CD4-positive, alpha-beta memory T cell (primary cell): ENCODE measurements at places on chromosomes 13 and 19.
A peak's percentile ranks its signal among the peaks of the same experiment; 100 is the strongest.

DNA sequence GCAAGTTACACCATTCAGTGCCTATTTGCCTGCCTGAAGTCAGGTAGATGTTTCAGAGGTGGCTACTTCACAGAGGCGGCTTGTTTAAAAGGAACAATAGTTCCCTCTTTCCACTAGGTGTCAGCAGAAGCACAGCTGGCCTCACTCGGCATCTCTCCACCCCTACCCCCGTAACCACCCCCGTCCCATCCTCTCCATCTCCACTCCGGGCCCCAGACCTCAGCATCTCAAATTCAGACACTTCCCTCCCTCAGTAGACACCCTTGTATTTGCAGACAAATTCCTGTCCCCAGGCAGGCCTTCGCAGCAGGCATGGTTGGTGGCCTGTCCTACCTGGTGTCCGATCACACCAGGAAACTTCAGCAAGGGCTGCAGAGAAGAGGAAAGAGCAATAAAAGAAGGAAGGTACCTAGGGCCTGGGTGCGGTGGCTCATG lies 9.1 kb upstream of the DPP9 start:
- DNase-seq = peak; percentile 66

GRCh38 chr19:1214299-1214861 lies 8.8 kb downstream of the STK11 start:
- no peak for DNase-seq

- no peak for DNase-seq
These were observed 28.2 kb downstream of the FCGBP start for GRCh38 chr19:39906283-39906682.

GRCh38 chr13:110980921-110981320 lies 66.1 kb upstream of the ANKRD10 start:
- DNase-seq = no peak

- DNase-seq = no peak
These were observed 1373.7 kb downstream of the PCDH9 start for GRCh38 chr13:65856431-65856830.

DNA sequence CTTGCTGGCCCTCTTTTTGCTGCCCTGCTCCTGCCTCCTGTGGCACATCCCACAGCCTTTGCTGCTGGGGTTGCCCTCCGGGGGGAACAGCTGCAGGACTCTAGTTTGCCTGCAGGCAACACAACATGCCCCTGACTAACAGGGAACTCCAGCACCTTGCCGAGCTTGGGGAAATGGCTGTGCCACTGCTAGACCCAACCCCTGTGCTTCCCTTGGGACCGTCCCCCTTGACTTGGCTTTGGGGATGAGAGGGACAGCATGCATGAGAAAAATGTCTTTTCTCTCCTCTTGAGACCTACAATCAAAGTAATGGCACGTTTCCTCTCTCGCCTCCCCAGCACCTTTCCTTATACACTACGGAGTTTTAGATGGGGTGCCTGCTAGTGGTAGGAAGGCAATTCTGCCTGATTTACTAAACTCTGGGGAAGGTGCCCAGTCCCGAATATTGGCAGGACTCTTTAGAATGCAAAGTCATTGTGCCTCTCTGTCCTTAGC lies 12.4 kb upstream of the VWA8 start:
- no peak for DNase-seq

GRCh38 chr19:48627201-48627864 lies 8.0 kb downstream of the SPHK2 start:
- DNase-seq = no peak

DNA sequence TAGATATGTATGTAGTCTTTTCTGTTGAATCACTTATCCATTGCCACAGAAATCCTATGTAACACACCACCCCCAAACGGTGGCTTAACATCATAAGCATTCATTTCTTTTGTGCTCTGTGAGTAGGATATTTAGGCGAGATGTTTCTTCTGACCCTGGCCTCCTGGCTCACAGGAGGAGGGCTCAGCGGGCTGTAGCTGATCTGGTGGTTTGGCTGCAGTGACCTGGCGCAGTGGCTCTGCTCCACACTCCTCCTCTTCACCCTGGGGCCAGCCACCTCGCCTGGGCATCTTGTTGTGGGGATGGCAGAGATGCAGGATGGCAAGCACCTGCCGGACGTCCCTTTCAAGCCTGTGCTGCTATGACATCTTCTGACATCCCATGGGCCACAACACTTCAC lies 147.1 kb upstream of the IRS2 start:
- no peak for DNase-seq

GRCh38 chr19:52230685-52231084 lies 38.7 kb upstream of the ZNF766 start:
- no peak for DNase-seq

GRCh38 chr13:101942038-101942437 lies 459.8 kb downstream of the FGF14 start:
- DNase-seq = no peak

DNA sequence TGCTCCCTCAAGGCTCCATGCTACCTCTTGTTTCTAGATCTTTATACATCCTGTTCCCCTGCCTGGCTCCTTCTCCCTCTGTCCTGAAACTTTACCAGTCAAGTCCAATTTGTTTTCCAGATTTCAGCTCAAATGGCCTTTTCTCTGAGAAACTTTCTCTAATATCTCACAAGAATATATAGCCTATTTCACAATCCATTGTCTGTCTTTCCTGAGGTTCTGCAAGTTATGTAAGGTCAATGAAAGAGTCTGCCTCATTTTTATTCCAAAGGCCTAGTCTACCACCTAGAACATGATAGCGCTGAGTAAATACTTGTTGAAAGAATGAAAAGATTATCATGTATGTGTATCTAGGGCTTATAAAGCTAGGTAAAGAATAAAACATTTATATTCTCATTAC lies 348.8 kb downstream of the SPRY2 start:
- DNase-seq = no peak

DNA sequence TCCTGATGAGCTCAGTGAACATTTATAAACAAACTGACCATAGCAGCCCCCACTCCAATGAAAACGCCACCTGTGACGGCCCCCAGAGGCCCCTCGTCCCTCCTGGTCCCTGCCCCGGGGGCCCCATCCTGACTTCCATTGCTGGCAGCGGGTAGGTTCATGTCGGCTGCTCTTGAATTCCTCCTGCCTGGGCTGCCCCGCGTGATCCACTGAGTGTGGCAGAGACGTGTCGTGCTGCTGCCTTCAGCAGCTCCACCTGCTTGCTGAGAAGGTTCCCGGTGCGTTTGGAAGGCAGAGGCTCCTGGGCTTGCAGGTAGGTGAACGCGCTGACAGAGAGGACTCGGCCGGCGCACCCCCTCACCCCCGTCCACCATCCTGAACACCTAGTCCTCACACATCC lies 11.6 kb downstream of the C2CD4C start:
- no peak for DNase-seq

- no peak for DNase-seq
These were observed 26.8 kb downstream of the PPP5C start for GRCh38 chr19:46373491-46374359.

DNA sequence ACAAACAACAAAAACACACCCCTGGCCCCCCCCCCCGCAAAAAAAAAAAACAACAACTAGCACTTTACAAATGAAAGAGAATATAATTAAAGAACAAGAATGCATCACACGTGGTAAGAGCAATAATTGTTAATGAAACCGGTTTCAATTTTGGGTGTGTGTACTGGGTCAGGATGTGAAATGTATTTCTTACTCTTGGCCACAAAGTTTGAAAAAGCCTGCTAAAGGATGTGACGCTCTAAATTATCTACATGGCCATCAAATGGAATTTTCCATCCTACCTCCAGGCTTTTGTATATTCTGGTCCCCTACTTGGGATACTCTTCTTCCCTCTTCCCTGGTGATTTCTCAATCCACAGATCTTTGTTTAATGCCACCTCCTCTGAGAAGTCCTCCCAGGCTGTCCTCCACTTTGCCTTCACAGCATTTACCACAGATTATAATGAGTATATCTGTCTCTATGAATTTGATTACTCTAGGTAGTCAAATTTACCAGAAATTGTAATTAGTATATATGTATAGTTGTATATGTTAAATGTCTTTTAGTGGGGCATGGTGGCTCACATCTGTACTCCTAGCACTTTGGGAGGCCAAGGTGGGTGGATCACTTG lies 2.1 kb downstream of the SARS2 start:
- no peak for DNase-seq

- no peak for DNase-seq
These were observed 190.8 kb downstream of the ZNF536 start for GRCh38 chr19:30562981-30563380.

DNA sequence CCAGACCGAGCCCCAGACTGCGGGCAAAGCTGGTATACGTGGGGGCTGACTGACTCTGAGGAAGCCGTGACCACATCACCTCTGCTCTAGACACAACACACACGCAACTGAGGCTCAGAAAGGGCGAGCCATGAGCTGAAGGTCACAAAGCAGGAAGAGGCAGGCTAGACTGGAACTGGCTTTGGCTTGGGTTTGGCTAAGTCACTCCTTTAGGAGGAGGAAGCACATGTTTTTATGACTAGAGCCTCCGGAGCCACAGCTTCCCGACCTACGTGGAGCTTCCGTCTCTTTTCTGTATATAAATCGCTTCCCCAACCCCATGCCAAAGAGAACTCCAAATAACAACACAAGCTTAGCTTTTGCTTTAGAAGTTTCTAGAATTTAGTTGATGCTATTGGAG lies 48.0 kb downstream of the RFX2 start:
- peak; percentile 39 for DNase-seq

- DNase-seq = peak; percentile 70
These were observed at the start of gene USP12 for GRCh38 chr13:27171244-27171826. USP12 (minus strand) TSS chr13:27171811; CDS start chr13:27171639, 172 bp downstream.

- no peak for DNase-seq
These were observed 32.2 kb downstream of the TMEM161A start for GRCh38 chr19:19106056-19106551.

GRCh38 chr19:4399812-4400134 lies 574 bp downstream of the SH3GL1 start:
- no peak for DNase-seq

DNA sequence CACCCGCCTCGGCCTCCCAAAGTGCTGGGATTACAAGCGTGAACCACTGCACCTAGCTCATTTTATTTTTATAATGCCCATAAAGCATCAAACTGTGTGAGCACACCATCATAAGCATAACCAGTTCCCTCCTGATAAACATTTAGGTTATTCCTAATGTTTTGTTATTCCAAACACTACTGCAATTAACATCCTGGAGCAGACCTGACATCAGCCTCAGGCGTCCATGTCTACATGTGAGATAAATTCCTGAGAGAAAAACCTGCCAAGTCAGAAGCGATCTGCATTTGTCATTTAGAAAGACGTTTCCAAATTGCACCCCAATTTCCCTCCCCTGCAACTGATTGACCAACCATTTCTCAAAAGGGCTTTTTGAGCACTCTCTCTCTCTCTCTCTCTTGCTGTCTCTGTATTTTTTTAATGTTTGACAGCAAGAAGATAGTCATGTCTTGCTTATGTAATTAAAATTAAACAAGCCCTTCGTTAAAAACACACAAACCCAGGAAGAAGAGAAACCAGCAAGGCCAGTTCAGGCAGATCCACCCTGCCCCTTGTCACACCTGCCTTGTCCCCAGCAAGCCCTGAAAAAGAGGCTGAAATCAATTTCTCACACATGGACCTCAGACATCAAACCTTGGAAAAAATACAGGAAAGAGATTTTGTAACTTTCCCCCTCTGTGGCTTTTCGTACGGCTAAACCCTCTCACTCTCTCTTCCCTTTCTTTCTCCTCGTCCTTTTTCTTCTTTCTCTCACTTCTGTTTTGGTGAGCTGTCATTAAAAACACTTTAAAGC lies 9.9 kb downstream of the LYPD3 start:
- no peak for DNase-seq

DNA sequence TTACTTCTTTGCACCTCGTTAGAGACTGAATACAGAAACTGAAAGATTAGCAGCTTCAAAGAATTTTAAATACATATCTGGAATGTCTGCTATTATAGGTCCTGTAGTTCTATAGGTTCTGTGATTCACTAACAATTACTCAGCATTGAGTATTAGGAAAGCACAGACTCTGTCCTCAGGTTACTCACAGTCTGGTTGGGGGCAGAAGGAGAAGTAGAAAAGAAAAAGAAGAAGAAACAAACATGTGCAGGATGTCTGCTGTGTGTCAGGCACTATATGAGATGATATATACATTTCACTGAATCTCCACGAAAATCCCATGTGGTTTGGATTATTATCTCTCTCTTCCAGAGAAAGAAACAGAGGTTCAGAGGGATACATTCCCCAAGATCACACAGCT lies 40.1 kb downstream of the SERTM1 start:
- DNase-seq = no peak

DNA sequence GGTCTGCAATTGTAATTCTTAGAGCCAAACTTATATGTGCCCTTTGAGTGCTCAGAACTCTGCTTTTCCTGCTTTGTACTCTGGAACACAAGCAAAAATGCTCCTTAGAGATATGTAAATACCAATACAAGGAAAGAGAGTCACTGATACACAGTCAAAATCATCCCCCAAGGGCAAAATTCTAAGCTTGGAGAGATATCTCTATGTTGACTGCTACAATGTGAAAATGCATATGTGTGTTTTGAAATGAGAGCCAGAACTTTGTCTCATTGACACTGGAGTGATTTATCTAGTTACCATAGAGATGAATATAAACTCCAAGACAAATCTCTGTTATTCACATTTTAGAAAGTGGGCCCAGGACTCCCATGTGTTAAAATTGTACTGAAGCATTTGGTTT lies 494.8 kb upstream of the SLITRK1 start:
- DNase-seq = no peak

DNA sequence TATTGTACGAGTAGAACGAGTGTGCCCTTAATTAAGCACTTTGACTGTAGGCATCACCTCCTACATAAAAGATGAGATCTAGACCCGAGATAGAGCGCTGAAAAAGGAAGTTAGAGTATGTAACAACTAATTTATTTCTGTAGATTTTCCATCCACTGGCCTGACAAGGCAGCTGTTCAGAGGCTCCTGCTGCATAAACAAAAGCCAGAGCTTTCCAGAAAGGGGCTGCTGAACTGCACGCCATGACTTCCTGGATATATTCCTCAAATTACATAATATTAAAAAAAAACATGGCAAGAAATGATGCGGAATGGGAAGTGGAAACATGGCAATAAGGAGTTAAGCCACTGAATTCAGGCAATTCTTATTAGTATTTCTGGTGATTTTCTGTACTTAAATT lies 89.7 kb downstream of the AKAP11 start:
- DNase-seq = no peak

DNA sequence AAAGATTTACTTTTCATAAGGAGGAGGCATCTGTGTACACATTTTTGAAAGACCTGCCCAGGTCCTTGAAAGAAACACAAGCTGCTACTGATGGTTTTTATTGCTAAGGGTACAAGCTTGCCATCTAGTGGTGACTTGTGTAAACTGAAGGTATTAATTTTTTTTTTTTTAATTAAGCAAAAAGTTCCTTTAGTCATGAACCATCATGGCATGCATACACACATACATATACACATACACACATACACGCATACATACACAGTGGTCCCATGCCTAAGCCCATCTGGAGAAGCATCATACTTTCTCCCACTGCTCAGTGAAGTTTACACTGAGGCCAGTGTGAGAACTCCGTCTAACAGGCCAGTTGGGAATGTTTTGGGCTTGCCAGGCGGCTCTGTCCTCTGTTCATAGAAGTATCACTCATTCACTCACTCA lies 312.5 kb downstream of the DCLK1 start:
- DNase-seq = no peak
